ENCODE measurements at places on chromosomes 3 and 15.
A peak's percentile ranks its signal among the peaks of the same experiment; 100 is the strongest.

GRCh38 chr3:165653130-165653778, 184.0 kb downstream of the BCHE start:
- no peak for DNase-seq

DNA sequence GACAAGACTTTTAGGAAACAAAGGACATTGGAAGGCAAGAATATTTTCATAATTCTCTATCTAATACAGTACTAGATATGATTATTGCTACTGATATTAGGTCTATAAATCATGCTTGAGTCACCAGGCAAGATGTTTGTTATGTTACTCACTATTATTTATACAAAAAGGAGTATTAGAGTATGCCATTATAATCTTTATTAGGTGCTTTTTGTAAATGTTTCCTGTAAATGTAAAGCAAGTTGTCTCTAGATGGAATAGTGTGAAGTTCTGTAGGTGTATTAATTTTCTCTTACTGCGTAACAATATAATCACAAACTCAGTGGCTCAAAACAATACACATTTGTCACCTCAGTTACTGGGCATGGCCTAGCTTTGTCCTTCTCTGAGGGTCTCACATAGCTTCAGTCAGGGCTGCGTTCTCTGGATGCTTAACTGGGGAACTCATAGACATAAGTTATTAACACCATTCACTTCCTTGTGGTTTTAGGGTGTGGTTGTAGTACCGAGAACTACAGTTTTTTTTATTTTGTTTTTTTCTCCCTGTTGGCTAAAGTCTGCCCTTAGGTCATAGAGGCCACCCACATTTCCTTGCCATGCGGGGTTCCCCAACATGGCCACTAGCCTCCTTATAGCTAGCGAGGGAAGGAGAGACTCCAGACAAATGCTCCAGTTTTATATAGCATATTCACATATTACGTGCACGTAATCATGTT, 20.3 kb upstream of the MAP3K13 start:
- peak; percentile 75 for DNase-seq

GRCh38 chr15:72242775-72243370, 11.9 kb upstream of the PKM start:
- no peak for DNase-seq

DNA sequence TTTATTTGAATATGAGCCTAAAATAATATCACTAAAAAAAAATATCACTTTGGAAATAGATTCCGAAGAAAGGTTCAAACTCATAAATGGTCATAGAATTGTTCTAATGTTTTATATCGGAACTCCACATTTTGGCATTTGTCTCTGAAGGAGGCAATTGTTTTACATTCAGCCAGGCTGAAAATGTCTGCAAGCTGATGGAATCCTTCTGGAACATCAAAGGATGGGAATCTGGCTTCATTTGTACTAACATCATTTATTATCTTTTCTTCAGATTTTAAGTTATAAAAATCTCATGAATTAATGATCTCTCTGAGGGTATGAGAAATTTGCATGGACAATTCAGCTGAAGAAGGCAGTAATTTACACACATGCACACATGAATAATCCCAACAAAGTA, 251.4 kb upstream of the RGMA start:
- DNase-seq = no peak

DNA sequence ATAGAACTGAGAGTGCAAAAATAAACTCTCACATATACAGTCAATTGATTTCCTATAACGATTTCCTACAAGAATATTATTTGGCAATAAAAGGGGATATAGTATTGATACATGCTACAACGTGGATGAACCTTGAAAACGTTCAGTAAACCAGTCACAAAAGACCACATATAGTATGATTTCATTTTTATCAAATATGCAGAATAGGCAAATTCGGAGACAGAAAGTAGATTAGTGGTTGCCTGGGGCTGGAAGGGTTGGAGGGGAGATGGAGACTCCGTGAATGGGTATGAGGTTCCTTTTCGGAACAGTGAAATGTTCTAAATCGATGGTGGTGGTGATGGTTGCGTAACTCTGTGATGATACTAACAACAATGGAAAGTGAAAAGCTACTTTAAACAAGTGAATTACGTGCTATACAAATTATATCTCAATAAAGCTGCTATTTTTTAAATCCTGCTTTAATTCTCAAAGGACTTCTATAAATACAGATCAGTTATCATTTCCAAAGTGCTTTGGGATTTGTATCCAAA, 6.0 kb downstream of the APOD start:
- no peak for DNase-seq

DNA sequence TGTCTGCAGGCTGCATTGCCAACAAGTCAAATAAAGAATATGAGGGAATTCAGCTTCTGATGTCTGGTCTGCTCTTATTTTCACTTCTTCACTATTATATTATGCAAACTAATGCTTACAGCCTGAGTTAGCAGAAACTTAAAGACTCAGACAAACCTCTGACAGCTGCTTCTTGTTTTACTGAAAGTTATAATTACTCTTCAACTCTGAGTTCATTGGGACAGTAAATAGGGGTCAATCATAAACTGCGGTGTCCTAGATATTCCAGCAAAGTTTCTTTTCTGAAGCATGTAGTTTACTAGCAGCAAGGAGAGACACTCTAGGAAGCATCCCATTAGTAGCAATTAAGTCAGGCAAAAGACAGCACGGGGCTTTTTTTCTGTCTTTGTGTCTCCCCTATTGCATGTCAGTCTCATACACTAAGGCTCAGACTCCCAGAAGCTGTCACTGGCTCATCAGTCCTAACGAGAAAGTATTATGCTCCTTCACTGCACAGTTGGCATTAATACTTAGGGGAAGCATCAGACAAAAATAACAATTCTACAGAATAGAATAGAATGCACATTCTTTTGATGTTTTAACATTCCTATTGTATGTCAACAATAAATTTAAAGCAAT, 1060.8 kb downstream of the ROBO1 start:
- no peak for DNase-seq

GRCh38 chr3:159854500-159855124, 134.0 kb upstream of the IL12A start:
- DNase-seq = no peak

GRCh38 chr3:51637941-51638471, 33.0 kb upstream of the TEX264 start:
- peak; percentile 84 for DNase-seq

- peak; percentile 87 for DNase-seq
Observed at GRCh38 chr15:74842581-74843444, at the start of gene ULK3. Gene ULK3 (minus strand): TSS chr15:74843156. CDS start chr15:74843105, 51 bp downstream.

- DNase-seq = no peak
Observed at GRCh38 chr3:172546105-172546504, 22.9 kb upstream of the TNFSF10 start.

GRCh38 chr15:69095274-69095673, 65.2 kb upstream of the GLCE start:
- DNase-seq = no peak

All from hematopoietic multipotent progenitor cell treated with erythropoietin and hydrocortisone succinate and interleukin-3 and kit ligand, for 8 days (in vitro differentiated cells).